ENCODE measurements at places on chromosomes 7 and 10.

GRCh38 chr10:102650655-102651454 is 6.6 kb downstream of the TRIM8 start:
- no peak for DNase-seq

DNA sequence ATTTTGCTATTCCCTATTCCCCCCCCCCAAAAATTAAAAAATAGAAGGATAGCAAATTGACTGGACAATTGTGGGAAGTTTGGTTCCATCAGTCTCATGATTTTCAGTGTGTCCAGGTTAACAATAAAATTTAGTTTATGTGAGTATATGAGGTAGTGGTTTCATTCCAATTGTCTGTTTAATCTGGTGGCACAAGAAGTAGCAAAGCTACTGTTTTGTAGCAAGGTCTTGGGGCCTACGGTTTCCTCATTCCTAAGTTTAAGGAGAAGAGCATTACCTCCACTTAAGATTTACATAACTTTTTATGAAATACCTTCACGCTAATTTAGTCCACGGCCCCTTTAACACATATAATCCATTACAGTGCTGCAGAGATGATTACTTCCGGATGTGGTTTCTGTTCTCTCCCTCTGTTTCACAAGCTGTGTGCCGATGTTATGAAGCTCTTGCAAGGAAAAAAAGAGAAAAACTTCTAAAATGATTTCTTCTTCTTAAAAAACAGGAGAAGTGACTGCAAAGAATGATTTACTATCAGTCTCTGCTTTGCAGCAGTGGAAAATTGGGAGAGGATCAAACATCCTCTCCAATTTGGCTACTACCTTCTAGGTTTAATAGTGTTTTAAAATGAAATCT is 32.7 kb upstream of the NPVF start:
- DNase-seq, result no peak

GRCh38 chr7:75711076-75711475 is 27.7 kb downstream of the HIP1 start:
- DNase-seq, result no peak

- no peak for DNase-seq
Observed at GRCh38 chr7:142835487-142835886, 19.4 kb upstream of the EPHB6 start.

GRCh38 chr7:70215491-70215890 is 617.2 kb downstream of the AUTS2 start:
- no peak for DNase-seq

DNA sequence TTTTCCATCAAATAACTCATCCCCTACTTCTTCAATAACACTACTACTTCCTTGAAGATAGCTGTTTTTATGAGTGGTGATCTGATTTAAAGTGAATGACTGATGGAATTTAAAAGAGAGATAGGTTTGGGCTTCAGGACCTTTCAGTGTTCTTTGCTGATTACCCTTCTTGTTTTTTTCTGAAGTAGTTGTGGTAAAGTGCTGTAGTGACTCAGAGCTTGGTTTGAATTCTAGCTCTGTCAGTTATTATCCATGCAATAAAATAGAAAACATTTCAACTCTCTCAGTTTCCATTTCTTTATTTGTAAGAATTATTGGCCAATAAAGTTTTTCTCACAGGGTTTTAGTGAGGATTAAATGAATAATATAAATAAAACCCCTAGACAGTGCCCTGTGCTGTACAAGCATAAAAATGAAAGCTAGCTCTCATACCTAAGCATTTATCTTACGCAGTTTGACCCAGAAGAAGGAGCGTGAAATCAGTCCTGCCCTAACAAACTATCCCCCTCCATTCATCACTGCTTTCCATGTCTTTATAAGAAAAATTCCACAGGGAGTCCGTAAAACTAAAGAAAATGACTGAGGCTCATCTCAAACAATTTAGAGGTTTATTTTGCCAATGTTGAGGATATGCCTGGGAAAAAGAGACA is 25.1 kb upstream of the AKAP9 start:
- no peak for DNase-seq

DNA sequence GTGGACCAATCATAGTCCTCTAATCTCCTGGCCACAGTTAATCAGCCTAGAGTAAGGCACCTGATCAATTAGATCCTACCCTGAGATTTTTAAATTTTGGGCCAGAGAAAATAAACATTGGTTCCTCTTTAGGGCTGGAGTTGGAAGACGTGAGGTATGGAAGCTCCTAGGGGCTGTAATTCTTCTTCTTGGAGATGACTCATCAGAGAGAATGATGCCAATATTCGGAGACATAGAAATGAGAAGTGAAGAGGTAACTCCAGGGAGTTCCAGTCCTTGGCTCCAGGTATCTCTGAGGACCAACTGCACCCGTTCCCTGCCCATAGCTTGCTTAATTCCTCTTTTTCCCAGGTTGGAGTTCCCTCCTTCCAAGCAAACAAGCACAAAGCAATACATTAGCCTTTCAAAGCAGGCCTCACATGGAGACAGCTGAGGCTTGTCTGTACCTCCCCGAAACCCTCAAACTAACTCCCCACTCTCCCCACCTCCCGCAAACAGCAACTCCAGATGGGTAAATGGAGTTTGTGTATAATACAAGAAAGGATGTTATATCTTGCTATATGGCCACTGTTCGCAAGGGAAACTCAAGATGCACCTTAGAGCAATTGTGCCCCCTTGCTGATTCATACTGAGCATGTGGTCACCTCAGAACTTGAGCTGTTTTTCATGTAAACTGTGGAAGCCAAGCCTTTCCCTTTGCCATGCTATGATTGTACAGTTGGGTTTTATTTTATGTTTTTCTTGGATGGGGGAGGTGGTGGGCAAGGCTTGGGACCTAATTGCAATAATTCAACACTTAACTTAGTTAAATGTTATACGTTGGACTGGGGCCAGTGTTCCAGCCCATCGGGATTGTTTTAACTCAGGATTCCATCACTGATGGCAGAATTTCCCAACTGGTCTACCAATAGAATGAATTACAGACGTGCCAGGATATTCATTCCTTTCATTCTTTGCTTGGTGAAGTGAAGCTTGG is 29.3 kb downstream of the PIK3AP1 start:
- DNase-seq, result no peak

DNA sequence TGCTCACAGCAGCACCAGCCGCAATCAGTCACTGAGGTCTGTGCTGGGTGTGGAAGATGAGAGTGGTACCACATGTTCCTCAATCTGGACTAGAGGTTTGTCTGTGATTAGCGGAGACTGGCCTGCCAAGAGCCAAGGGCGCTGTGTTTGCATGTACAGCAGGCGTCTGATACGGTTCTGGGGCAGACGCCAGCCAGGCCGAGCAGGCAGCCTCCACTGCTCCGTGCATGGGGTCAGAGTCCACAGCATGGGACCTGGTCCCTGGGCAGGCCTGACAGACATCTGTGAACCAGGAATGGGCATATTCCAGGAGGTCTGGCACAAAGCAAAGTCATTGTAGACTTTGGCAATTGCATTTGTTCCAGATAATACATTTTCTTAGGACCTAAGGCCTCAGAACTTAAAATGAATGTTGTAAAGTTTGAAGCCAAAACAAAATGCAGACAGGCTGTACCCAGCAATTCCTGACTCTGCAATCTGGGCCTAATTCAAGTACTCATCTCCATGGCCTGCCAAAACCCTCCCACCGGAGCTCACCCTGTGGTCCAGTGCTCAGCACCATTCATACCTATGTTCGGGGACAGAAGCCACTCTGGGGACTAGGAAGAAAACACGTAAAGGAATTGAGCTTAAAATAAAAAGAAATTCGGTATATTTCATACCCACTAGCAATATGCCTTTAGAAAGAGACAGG is 50.0 kb upstream of the FAM20C start:
- DNase-seq, result peak; percentile 15

DNA sequence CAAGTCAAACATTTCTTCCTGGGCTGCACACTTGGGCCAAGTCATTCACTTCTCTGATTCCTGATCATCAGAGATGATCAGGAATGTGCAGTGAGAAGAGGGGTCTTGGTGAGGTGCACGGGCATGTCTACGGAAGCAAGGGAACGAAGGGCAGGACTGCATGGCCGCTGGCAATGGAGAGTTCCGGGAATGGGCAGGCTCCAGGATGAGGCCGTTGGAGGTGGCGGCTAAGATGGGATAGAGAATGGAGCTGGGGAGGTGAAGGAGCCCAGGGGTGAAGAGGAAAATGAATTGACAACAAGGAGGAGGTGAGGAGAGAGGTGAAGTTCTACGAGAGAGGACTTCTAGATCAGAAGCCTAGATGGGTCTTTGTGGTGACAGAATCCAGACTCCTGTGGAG is 260.0 kb downstream of the GRID1 start:
- no peak for DNase-seq

DNA sequence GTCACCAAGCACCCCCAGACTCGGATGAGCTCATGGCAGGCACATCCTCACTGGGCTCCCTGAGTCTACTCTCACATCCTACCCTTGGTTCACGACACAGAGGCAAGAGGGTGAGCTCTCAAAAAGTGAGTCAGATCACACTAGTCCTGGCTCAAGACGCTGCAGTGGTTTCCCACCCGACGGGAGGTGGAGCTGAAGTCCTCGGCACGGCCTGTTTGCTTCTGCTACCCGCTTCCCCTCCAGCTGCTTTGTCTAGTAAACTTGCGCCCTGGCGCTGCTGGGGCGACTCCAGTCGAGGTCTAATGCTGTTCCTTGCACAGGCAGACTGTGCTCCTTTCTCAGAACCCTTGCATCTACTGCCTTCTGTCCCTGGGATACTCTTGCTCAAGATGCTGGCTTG is 13.5 kb upstream of the SFMBT2 start:
- no peak for DNase-seq

DNA sequence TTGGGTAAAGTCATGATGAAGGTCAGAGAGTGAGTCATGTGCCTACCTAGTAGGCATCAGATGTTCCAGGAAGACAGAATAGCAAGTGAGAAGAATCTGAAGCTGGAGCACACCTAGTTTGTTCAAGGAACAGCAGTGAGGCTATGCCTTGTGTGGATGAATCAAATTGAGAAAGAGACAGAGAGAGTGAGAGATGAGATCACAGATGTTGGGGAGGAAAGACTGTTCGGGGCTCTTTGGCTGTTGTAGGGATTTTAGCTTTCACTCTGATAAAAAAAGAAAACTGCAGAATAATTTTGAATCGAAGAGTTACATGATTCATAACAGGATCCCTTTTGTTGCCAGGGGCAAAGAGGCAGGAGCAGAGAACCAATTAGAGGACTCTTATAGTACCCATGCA is 6.3 kb downstream of the LIPF start:
- no peak for DNase-seq

DNA sequence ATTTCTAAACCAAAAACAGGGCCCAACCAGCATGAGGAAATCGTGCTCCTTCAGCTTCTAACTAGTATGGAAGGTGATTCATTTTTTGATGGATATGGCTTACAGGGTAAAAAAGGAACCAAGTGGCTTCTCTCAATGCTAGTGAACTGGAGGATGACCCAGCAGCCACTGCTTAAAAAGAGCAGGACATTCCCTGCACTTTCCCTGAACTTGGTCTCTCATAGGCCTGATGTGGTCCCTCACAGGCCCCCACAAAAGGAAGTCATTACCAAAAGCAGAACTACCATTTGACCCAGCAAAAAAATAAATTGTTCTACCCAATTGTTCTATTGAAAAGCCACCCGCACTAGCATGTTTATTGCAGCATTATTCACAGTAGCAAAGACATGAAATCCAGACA is 188.8 kb downstream of the CALN1 start:
- DNase-seq, result no peak

GRCh38 chr7:150675714-150676113 is 9.8 kb upstream of the GIMAP2 start:
- no peak for DNase-seq

- DNase-seq, result peak; percentile 87
Observed at GRCh38 chr7:158414486-158414961, 173.1 kb downstream of the PTPRN2 start.

DNA sequence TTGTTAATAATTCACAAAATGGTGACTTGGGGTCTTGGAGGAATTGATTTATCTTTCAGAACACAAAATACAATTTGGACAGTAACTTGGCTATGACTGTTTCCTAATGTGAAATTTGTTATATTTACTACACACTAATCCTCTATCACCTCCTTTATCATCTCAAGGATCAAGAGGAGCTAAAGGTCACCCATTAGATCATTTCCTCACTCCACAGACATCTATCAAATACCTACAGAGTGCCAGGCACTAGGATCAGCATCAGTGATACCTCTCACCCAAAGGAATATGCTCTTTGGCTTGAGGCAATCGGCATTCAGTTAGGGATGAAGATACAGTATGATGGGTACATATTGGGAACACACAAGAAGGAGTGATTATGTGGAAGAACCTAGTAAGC is 132.1 kb downstream of the INHBA start:
- no peak for DNase-seq

GRCh38 chr10:131843881-131844284 is 56.9 kb upstream of the PPP2R2D start:
- no peak for DNase-seq

GRCh38 chr10:87503886-87504285 is 807 bp upstream of the MINPP1 start:
- no peak for DNase-seq

- no peak for DNase-seq
Observed at GRCh38 chr10:60778971-60779796, 906 bp downstream of the CDK1 start.

DNA sequence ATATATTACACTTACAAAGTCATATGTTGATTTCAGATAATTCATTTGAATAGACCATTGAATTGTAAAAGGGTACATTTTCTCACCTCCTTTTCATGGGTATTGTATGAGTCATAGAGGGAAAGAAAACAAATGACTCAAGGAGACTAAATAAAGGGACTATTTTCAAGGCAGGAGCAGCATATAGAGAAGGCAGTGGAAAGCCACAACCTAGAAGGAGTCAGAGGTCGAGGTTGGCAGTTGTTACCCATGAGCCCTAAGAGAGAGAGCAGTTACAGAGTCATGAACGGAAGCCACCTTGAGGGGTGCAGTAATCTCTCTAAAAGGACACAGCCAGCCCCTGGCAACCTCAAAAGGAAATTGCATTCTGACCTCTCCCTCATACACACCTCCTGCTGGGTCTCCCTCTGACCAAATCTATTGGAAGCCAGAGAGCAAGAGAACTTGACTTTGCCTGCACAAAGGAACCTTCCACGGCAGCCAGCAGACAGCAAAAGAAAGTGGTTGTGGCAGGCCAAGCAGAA is 137.9 kb downstream of the GRM8 start:
- no peak for DNase-seq

GRCh38 chr10:61992671-61993668 is 91.5 kb downstream of the ARID5B start:
- no peak for DNase-seq

- no peak for DNase-seq
Observed at GRCh38 chr7:32524631-32525030, 29.3 kb downstream of the AVL9 start.

GRCh38 chr10:1661859-1662437 is 75.4 kb downstream of the ADARB2 start:
- no peak for DNase-seq

- no peak for DNase-seq
Observed at GRCh38 chr7:155477476-155477875, 19.5 kb downstream of the EN2 start.

- no peak for DNase-seq
Observed at GRCh38 chr10:45555795-45556194, 116.8 kb downstream of the ZFAND4 start.

DNA sequence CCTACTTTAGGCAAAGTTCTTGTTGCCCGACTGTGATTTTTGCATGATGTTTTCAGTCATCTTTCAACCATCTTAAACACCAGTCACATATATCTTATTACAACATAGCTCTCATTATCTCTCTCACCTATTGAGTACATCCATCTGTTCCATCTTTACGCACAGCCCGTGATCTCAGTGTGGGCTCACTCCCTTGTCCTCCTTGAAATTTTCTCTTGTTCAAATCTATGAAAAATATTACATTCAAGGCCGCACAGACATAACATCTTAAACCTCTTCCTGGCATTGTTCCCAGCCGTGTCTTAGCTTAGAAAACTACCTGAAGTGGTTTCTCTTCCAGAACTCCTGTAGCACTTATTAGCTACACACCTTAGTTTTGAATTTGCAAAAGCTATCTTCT is 32.6 kb downstream of the NET1 start:
- DNase-seq, result no peak
